AG20443 (cell line): ENCODE measurements at places on chromosomes 13 and 19.
A peak's percentile ranks its signal among the peaks of the same experiment; 100 is the strongest.

DNA sequence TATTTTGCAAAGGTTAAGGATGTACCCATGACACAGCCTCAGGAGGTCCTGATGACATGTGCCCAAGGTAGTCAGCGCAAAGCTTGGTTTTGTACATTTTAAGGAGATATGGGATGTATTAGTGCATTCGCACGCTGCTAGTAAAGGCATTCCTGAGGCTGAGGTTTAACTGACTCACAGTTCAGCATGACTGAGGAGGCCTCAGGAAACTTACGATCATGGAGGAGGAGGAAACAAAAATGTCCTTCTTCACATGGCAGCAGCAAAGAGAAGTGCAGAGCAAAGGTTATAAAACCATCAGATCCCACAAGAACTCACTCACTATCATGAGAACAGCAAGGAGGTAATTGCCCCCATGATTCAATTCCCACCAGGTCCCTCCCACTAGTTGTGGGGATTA lies 1017.4 kb downstream of the EFNB2 start:
- no peak for DNase-seq

- no peak for DNase-seq
Observed at GRCh38 chr19:34644991-34645461, 31.9 kb downstream of the SCGB2B2 start.

DNA sequence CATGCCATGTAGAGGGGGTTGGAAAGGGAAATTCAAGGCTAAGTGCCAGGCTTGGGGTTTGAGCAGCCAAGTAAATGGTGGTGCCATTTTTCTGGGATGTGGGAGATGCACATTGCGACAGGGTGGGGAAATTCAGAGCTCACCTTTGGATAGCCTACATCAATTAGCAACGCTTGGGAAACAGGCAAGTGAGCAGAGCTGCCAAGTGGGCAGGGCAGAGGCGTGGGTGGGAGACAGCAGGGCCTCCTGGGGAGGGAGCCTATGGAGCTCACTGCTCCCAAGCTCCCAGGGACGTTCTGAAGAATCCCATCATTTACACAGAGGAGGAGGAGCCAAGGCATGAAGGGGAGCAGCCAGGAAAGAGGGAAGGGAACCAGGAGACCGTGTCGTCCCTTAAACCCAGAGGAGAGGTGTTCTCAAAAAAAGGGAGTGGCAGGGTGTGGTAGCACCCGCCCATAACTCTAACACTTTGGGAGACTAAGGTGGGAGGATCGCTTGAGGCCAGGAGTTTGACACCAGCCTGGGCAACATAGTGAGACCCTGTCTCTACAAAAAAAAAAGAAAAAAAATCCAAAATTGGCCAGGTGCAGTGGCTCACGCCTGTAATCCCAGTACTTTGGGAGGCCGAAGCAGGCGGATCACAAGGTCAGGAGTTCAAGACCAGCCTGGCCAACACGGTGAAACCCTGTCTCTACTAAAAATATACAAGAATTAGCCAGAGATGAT lies 11.5 kb upstream of the CCNE1 start:
- no peak for DNase-seq

- no peak for DNase-seq
Observed at GRCh38 chr13:24279327-24280110, 29.9 kb upstream of the C1QTNF9 start.

- peak; percentile 15 for DNase-seq
Observed at GRCh38 chr13:101019126-101019525, 344.5 kb upstream of the TMTC4 start.

DNA sequence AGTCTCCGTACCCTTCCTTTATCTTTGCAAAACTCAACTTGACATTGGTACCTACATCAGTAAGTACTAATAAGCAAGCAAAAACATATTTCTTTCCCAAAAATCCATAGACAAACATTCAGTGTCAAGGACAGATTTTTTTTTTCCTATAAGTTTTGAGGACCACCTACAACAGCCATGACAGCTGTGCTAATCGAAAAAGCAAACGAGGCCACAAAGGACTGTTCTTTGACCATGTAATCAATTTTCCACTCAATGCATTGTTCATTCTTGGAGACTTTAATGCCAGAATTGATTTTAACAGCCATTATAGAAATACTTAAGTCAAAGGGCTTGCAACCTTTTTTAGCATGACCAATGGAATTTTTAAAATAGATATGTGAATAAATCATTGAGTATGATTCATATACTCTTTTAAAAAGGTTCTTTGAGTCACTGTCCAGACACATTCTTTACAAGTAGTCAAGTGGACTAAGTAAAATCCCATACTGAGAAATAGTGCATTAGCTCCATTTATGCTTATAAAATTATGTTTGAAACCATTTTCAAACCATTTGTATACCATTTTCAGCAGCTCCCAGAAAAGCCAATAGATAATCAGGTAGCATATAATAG lies 323.9 kb downstream of the MZT1 start:
- no peak for DNase-seq

DNA sequence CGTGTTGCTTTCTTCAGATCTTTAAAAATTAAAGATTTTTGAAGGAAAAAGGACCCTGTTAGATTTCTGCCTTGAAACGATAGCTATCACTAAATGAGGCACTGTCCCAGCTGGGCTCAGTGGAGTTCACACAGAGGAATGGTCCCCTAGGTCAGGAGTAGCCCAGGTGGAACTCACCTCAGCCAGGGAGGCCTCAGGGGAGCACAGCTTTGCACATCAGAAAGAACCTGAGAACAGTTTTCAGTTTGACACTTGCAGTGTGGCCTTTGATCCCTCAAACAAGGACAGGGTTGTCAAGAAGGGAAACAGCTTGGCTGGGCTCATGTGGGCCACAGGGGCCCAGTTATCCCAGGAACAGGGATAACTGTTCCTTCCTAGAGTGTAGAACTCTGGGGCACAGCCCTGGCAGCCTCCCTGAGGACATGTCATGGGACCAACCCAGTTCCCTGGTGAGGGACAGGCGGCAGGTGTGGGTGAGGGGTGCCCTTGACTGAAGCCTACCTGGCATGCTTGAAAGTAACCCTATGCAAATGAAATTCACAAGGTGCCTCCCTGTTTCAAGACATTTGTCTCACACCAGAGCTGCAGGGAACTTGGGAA lies 59.4 kb downstream of the CHST8 start:
- no peak for DNase-seq

DNA sequence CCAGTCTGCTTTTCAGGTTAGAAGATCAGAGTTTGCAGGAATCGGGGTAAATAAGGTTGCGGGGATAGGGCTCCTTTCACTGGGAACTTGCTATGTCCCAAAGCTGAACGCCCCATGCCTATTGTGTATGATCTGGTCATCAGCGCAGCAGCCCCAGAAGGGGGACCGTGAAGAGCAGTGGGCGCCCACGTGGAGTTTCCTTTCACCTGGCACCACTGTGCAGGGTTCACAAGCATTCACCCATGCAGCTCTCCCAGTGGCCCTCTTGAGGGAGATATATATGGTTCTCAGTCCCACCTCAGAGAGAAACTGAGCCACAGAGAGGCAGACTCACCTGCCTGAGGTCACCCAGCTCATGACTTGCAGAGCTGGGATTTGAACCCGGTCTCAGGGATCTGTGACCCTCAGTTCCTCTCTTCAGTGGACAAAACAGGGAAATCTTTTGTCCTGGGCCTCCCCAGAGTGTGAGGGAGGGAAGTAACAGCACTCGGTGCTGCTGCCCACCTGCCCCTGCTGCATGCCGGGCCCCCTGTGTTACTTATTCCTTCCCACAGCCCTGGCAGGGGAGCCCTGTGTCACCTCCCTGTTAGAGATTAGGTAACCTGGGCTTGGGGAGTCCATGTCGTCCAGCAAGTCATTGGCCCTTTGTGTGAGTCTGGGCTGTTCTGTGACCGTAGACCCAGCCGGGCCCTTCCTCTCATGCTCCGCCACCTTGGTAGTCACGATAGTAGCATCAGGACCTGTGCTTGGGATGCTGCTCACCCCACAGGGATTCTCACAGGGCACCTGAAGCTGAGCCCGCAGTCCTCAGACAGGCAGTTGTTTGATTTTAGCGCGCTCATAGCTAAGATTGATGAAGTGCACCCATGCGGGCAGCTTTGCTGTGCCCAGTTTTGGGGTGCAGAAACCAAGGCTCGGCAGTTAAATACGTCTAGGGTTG lies 27.9 kb downstream of the PPP5C start:
- no peak for DNase-seq

- DNase-seq = no peak
Observed at GRCh38 chr13:65063753-65064152, 2166.4 kb downstream of the PCDH9 start.

- DNase-seq = no peak
Observed at GRCh38 chr19:48085904-48086864, 24.4 kb downstream of the PLA2G4C start.

DNA sequence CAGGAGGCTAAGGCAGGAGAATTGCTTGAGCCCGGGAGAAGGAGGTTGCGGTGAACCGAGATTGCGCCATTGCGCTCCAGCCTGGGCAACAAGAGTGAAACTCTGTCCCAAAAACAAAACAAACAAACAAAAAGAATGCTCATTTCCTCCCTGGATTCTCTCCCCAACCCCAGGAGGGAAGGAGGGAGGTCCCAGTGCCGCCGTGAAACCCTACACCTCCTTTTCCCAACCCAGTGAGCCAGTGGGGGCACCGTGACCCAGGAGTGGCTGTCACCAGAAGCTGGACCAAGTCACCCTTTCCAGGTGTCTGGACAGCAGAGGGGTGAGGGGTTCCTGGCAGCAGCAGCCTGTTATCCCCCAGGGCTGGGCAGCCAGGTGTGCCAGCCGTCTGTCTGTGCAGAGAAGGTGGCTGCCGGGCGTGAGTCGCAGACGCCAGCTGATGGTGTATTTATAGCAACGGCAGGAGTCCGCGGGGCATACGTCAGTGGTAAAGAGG lies 23.5 kb downstream of the NFIC start:
- peak; percentile 58 for DNase-seq

DNA sequence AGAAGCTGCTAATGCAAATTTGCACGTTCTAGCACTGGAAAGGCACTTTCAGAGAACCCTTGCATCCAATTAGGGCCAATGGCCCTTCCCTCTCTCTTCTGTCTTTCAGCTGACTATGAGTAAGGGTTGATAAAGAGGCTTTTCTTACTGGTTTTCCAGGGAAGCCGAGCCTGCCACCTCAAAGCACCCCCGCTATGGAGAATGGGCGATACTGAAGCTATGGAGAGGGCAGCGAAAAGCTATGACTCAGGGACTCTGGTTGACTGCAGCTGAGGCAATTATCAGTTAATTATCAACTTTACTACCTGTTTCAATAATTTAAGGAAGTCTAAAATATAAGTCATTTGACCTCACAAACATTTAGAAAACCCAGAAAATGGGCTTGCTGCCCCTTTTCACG lies 115.8 kb downstream of the TRPC4 start:
- DNase-seq = no peak

GRCh38 chr13:74562381-74562780 lies 428.2 kb upstream of the KLF12 start:
- no peak for DNase-seq

DNA sequence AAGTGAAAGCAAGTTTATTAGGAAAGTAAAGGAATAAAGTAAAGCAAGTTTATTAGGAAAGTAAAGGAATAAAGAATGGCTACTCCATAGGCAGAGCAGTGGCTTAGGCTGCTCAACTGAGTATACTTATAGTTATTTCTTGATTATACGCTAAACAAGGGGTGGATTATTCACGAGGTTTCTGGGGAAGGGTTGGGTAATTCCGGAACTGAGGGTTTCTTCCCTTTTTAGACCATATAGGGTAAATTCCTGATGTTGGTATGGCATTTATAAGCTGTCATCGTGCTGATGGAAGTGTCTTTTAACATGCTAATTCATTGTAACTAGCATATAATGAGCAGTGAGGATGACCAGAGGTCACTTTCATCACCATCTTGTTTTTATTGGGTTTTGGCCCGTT lies 194.3 kb downstream of the DLEU7 start:
- no peak for DNase-seq

GRCh38 chr19:7441468-7442146 lies 47.2 kb downstream of the PEX11G start:
- DNase-seq = no peak

DNA sequence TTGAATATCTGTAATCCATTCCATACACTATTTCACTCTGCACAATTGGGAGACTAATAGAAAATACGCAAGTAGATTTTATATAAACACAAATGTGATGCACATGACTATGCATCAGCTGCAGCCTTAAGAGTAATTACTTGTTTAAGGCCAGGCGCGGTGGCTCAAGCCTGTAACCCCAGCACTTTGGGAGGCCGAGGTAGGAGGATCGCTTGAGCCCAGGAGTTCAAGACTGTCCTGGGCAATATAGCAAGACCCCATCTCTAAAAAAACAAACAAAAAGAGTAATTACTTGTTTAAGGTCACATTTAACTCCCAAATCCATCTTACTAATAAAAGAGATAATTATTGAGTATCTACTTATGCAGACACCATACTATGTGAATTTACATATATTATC lies 18.0 kb downstream of the IPO5 start:
- no peak for DNase-seq

- DNase-seq = no peak
Observed at GRCh38 chr19:38890686-38891085, 8.7 kb downstream of the SIRT2 start.

DNA sequence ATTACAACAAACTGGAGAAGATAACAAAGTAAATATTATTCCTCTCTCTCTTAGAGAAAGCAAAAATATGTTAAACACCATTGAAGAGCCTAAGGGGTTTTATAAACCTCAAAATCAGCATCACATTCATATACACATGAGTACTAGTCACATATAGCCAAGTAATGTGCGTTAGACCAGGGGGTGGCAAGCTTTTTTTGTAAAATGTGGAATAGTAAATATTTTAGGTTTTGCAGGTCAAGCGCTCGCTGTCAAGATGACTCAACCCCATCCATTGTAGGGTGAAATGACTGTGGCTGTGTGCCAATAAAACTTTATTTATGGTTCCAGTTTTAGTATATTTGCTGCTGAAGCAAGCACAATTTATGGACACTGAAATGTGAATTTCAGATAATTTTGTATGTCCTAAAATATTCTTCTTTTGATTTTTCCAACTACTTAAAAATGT lies 21.7 kb downstream of the RFX2 start:
- DNase-seq = no peak

DNA sequence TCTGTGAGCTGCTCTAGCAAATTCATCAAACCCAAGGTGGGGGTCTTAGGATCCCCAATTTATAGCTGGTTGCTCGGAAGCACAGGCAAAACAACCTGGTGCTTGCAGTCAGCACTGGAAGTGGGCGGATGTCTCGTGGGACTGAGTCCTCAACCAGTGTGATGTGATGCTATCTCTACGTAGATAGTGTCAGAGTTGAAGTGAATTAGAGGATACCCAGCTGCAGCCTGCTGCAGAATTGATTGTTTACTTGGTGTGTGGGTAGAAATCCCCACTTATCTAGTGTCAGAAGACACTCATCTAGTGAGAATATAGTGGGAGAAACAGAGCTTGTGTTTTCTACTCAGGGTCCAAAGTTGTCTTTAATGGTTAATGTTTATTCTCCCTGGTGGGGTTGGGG lies 63.3 kb downstream of the CBY2 start:
- no peak for DNase-seq

GRCh38 chr13:33092073-33092987 lies 76.1 kb downstream of the KL start:
- no peak for DNase-seq

DNA sequence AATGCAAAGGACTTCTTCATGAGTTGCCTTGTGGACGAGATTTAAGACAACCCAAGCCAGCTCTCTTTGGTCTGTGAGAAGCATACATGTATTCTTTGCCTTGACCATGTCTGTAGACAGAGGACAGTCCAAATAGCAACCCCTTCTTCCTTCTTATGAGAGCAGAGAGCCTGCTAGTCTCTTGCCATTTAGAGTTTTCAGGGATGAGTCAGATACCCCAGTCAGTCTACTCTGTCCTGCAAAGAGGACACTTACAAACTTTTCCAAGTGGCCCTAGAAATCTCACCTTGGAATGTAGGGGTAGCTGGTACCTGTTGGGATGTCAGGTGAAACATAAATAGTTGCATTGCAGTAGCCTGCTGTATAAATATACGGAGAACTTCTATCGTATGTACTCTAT lies 36.7 kb downstream of the DNAJC3 start:
- DNase-seq = no peak
